ENCODE measurements at places on chromosomes 7 and 10.

GRCh38 chr10:99611326-99611725 lies 8.9 kb downstream of the SLC25A28 start:
- DNase-seq: no peak

GRCh38 chr10:94206176-94206575 lies 156.6 kb downstream of the NOC3L start:
- no peak for DNase-seq

DNA sequence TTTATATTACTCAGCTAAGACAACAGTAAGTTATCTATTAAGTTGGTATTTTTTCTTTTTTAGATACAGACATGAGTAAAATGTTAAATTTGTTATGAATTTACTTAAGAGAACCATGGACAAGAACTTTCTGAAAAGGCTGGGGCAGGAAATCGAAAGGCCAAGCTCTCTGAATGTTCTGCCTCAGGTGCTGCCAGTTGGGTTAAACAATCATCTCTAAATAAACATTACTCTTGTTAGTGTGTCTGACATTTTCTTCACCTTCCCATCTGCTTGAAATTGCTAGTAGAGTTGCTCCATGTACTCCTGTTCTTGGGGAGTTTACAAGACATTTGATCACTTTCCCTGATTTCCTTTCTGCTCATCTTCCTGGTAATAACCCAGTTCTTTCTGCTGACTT lies 87.5 kb downstream of the ANKRD7 start:
- DNase-seq: no peak

DNA sequence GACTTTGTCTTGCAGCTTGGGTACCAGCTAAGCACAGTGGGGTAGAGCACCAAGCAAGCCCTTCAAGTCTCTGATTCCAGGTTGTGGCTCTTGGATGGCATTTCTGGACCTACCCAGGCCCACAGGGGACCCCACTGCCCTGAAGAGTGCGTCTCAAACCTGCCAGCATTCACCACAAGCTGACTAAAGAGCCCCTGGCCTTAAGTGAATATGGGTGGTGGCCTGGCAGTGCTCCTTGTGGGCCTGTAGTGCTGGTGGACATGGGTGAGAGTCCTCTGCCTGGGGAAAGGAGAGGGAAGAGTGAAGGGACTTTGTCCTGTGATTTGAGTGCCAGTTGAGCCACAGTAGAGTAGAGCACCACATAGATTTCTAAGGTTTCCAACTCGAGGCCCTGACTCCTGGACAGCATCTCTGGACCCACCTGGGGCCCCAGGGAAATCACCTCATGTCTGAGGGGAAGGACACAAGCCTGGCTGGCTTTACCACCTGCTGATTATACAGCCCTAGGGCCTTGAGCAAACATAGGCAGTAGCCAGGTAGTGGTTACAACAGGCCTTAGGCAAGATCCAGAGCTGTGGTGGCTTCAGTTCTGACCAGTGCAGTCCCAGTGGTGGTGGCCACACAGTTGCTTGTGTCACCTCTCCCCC lies 23.7 kb downstream of the GSDME start:
- no peak for DNase-seq

DNA sequence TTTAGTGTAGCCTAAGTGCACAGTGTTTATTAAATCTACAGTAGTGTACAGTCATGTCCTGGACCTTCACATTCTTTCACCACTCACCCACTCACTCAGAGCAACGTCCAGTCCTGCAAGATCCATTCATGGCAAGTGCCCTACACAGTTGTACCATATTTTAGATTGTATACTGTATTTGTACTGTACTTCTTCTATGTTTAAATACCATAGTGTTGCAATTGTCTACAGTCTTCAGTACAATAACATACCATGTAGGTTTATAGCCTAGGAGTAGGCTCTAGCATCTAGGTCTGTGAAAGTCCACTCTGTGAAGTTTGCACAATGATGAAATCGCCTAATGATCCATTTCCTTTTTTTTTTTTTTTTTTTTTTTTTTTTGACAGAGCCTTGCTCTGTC lies 12.0 kb downstream of the EEPD1 start:
- no peak for DNase-seq

Data from left ventricle myocardium superior (tissue), 1 donor.